Osteoblast (primary cell): ENCODE measurements at places on chromosomes 3 and 15. TPM values are rescaled to one million over a fixed set of nuclear protein-coding genes. Genes with fewer than 3 reads are reported as not detected.

- no peak for DNase-seq
Measured at GRCh38 chr3:85821130-85821756, 862.5 kb downstream of the CADM2 start.

The ROPN1 gene
- total RNA-seq = not detected in 2 replicates

- DNase-seq = peak; percentile 84
Measured at GRCh38 chr3:57706462-57706861, 13.6 kb upstream of the DENND6A start.

DNA sequence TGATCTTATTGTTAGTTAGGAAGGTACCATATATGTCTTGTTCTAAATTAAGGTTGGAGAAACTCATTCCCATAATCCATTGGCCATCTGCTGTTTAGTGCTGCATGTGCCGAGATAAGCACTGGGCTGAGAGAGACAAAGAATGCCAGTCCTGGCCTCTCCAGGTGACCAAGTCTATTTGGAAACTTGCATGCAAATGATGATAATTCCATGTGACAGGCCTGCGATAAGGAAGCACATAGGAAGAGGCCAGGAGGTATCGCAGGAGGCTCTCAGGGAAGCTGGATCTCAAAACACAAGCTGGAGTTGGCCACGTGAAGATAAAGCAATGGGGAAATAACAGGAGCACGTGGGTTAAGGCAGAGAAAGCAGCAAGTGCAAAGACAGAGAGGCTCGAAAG, 39.7 kb downstream of the MYO5C start:
- DNase-seq = no peak

DNA sequence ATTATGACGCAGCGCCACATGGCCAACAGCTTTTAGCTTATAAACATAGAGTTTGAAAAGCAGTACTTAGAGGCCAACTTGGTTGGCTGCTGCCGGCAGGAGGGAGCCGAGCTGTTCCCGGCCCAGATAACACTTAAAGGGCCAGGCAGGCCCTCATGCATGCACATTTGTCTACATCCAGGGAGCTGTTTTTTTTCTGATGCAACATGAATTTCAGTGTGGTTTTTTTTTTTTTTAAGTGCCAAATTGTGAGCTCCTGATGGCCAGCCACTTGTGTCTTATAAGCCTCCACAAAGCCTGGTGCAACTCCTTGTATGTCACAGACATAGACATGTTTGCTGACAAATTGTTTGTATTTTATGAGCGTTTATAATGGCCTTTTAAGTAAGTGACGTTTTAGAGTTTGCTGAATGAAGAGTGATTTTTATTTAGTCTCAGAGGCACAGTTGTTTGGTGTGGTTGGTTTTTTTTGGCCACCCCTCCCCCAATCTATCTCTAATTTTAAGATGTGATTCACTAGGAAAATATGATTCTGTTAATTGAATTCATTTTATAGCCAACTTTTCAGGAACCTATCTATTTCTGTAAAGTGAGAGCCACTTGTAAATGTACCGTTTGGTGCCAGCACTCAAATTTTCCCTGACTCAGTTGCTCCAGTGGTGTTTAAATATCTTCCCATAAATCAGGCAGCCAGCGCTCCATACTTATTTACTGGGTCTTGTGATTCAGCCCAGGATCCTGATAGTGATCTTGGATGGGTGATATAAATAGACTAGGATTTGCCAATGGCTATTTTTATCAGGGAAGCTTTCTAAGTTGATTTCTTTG, 134.3 kb downstream of the VGLL4 start:
- peak; percentile 96 for DNase-seq

The CCRL2 gene
- total RNA-seq = 0.72 and 0.88 TPM in 2 replicates

DNA sequence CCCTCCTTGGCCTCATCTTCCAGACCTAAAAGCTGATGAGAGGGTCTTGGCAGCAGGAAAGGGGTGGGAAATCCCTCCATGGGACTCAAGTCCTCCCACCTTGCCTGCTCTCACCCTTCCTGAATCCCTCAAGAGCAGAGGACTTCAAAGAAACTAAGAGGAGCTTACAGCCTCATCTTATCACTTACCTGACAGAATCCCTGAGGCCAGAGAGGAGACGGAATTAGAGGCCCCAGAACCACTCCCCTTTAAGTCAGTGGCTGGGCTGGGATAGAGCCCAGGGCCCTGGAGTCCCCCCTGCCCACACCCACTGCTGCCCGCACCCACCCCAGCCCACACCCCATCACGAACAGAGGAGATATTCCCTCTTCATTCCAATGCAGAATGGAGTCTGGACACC, 15.2 kb downstream of the LOXL1 start:
- DNase-seq = peak; percentile 81

DNA sequence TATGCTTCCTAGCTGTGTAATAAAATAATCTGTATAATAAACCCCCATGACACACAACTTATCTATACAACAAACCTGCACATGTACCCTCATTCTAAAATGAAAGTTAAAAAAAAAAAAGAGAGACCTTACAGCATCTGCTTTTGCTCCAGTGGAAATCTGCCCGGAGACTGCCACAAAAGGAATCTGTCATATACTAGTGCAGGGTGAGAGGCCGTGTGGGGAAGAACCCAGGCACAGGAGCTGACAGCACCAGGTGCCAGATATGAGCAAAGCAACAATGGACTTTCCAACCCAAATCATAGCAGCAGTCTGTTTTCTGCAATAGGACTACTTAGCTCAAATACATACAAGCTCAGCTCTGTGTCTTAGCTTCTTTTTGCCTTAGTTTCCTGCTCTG, 346.5 kb downstream of the ROBO1 start:
- no peak for DNase-seq

DNA sequence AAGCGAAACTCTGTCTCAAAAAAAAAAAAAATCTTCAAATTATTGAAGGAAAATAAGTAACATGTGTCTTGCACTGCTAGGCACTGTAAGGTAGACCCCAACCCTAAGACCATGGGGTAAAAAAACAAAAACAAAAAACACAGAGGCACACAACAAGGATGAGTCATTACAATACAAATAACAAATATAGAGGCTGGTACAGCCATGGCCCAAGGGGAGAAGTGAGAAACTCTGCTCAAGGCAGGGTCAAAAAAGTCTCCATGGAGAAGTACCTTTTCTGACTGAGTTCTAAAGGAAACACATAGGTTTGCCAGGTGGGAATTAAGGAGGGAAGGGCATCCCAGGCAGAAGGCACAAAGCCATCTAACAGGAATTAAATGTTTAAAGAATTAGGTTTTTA, 54.5 kb downstream of the TOP2B start:
- no peak for DNase-seq

- peak; percentile 80 for DNase-seq
Measured at GRCh38 chr15:96047255-96047931, 283.1 kb upstream of the NR2F2 start.

The XYLB gene
- 10.1 and 12.4 TPM in 2 replicates for total RNA-seq

GRCh38 chr15:70120958-70121623, 23.4 kb upstream of the TLE3 start:
- no peak for DNase-seq

- no peak for DNase-seq
Measured at GRCh38 chr3:140597792-140598191, 80.1 kb upstream of the TRIM42 start.

The OCA2 gene
- not detected in 2 replicates for total RNA-seq
